H1 (cell line): ENCODE measurements at places on chromosomes 5 and 9. TPM values are rescaled to one million over a fixed set of nuclear protein-coding genes. Genes with fewer than 3 reads are reported as not detected.

The IL3 gene
- not detected in 2 replicates for total RNA-seq

DNA sequence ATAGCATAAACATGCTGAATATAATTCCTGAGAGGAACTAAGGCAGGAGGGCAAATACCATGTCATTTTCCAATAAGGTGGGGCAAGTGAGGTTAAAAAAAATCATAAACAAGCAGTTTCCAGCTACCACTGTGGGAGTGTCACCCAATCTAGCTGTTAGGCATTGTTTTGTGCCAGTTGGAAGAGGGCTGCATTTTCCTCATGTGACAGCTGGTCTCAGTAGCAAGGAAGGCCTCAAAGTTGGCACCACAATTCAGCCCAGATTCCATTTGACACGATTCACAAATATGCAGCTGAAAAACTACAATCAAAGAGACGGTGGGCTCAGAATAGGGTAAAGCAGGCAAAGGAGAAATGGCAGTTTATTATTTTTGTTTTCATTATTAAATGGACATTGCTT is 636.1 kb downstream of the KIF4B start:
- no peak for DNase-seq
- no peaks in the 10 kb centered on the region for H3K4me1 ChIP-seq
- no peaks in the 10 kb centered on the region for H3K27me3 ChIP-seq
- H3K27ac ChIP-seq: no peak overlapping the region

DNA sequence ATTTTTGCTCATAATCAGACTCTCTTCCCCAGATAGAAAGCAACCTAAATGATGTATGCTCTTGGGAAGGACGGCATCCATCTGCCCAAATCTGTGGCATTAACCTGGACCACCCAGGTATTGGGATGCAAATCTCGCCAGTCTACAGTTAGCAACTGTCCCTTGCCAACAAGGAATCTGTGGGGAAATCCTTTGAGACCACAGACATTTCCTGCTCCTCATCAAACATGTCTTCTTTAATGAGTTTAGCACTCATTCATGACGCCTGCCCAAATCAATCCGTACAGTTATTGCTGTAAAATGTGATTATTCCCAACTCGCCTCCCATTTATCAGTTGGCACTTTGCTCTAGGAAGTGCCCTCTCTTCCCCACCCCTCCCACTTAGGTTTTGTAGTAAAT is 7.8 kb downstream of the ROR2 start:
- peaks cover 4% of the 10 kb centered on the region for H3K27me3 ChIP-seq
- no peaks in the 10 kb centered on the region for H3K36me3 ChIP-seq
- no peak for DNase-seq
- no peak overlapping the region for H3K27ac ChIP-seq
- H3K4me3 ChIP-seq: no peak overlapping the region

GRCh38 chr5:134188092-134188491 is 11.3 kb upstream of the SKP1 start:
- DNase-seq: no peak
- no peak overlapping the region for H3K27ac ChIP-seq
- H3K4me3 ChIP-seq: no peak overlapping the region

GRCh38 chr5:130710596-130710995 is 454.5 kb downstream of the HINT1 start:
- peaks cover 9% of the 10 kb centered on the region for H3K4me1 ChIP-seq
- H3K4me3 ChIP-seq: no peak overlapping the region
- H3K27ac ChIP-seq: no peak overlapping the region
- H3K36me3 ChIP-seq: no peaks in the 10 kb centered on the region

GRCh38 chr9:134709512-134710270 is 68.1 kb downstream of the COL5A1 start:
- no peaks in the 10 kb centered on the region for H3K36me3 ChIP-seq
- H3K27me3 ChIP-seq: no peaks in the 10 kb centered on the region
- no peak overlapping the region for H3K4me3 ChIP-seq
- no peak overlapping the region for H3K27ac ChIP-seq
- DNase-seq: no peak
